Activated CD4-positive, alpha-beta T cell treated with anti-CD3 and anti-CD28 coated beads, Interleukin-2, Interleukin-4, amounts not matched to agents 100 ng/mL and 50 ng/mL, durations not matched to agents 16 hours and 8 hours (primary cell): ENCODE measurements at places on chromosomes 7 and 10.
A peak's percentile ranks its signal among the peaks of the same experiment; 100 is the strongest.

GRCh38 chr7:46153583-46153950 is 232.5 kb upstream of the IGFBP3 start:
- no peak for DNase-seq

GRCh38 chr7:29289156-29290021 is 94.8 kb downstream of the CHN2 start:
- peak; percentile 49 for DNase-seq

GRCh38 chr10:123577921-123578461 is 88.2 kb upstream of the GPR26 start:
- DNase-seq: no peak

DNA sequence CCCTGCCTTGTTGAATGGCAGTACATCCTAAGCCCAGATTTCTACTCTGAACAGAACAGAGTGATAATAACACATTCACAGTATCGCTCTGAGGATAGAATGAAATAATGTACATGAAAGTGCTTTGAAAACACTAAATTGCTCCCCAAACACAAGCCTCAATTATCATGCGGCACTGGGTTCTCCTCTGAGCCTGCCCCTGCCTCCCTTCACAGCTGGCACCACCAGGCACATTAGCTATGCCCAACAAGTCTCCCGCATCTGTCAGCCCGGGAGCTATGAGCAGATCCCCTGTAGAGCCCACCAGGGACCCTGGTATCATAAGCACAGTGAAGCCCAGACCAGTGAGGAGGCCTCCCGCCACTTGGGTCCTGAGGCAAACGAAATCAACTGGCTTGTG is 405.5 kb downstream of the GRID1 start:
- DNase-seq: no peak

DNA sequence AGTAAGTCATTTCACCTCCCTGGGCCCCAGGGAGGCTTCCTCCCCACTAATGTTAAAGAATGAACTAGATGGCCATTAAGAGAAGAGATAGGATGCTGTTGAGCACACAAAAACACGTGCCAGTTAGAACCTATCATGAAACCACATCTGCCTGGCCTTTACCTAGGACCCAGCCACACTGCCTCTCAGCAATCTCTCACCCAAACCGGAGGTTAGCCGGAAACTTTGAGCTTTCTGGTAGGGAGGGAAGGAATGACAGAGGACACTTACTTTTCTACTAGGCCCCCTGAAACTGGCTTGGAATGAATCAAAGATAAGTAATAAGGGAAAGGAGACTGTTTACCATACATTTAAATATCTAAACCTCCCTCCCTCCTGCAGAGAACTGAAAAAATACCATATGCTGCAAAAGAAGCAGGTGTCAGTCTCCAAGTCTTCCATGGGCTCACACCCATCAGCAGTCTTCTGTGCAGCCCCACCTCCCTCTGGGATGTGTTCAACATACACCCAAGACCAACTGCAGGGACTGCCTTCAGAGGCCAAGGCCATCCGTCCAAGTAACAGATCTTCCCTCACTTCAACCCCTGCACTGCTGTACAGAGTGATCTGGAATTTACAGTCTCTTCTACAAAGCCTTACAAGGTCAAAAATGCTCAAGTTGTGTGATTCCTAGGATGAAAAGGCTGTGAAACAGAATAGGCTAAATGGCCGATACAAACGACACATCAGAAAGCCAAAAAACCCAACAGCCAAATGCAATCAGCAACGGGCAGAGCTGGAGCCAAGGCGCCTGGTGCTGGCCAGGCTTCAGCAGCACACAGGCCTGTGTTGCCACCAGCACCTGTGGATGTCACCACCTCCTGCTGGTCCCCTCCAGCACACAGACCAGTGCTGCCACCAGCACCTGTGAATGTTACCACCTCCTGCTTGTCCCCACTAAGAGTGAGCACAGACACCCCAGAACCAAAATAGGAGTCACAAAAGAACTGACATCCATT is 42.4 kb downstream of the SORBS1 start:
- DNase-seq: no peak

- no peak for DNase-seq
Measured at GRCh38 chr7:81715984-81716588, 53.8 kb downstream of the HGF start.

DNA sequence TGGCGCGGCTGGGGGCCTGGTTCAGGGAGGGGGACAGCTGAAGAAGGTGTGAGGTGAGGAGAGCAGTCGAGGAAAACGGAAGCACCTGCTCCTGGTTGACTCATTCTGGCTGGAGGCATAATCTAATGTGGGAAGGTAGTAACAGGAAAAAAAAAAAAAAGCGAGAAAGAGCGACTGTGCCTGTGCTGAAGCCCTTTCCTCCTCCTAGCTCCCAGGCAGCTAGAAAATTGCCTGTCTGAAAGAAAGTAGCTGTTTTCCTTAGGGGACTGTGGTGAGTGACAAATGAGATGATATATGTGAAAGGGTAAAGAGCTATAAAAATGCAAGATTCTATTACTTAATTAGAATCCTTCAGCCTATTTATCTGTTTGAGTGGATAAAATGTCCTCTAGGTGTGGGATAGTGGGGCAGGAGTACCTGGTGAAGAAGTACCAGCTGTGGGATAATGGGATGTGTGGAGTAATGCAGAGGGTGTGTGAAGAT is 4.9 kb upstream of the MEST start:
- no peak for DNase-seq

DNA sequence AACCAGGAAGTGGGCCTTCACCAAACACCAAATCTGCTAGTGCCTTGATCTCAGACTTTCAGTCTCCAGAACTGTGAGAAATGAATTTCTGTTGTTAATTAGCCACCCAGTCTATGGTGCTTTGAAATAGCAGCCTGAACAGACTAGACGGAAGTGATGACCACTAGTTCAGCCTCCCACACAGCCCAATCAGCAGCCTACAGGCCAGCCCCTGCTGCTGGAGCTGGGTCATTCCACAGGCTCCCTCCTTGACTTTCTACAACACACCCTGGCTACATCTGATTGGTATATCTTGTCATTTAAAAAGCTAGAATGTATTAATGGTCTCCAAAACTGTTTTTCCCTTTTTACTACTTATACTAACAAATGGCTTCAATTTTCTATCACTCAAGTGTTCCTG is 277.2 kb upstream of the TAC1 start:
- no peak for DNase-seq

DNA sequence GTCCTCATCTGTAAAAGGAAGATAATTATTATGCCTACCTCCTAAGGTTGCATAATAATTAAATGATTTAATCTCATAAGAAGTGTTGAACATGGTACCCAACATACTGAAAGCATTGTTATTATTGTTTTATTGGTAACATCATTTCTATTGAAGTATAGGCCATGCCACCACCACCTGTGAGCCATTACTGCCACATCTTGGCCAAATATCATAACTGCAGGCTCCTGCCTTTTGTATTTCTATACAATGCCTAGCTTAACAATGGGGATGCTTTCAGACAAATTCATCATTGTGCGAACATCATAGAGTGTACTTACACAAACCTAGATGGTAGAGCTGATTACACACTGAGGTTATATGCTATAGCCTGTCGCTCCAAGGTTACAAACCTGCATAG is 61.1 kb upstream of the NPSR1 start:
- DNase-seq: peak; percentile 2

GRCh38 chr7:24882989-24883621 is 96.9 kb downstream of the OSBPL3 start:
- no peak for DNase-seq

DNA sequence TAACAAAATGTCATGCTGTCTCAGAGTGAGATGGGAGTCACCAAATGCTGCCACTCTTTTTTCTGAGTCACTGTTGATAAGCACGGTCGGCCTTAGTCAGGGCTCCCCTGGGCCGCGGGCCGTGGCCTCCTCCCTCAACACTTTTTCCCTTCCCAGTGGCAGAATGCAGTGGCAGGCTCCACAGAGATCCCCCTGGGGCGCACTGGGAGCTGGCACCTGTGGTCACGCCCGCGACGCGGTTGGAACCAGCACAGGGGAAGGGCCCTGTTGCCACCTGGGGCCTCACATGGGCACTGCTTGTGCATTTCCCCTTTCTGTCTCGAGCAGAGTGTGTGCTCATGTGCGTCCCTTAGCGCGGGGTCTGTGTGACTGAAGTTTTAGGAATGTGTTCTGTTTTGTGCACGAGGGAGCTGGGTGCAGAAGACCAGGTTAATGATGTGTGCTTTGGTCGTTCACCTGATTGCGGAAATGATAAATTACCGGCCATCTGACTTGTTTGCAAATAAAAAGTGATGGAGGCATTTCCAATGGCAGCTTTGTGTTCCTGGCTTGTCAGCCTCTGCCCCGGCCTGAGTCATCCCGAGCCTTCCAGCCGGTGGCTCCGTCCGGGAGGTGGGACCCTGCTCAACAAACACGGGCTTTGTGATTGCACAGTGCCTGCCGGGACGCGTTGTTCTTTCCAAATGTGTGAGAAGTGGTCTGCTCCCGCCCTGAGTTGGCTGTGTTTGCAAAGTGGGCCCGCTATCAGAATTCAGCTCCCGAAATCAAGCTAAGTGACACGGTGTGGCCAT is 100.7 kb downstream of the NKX6-2 start:
- no peak for DNase-seq

- no peak for DNase-seq
Measured at GRCh38 chr10:49362596-49363260, 33.2 kb downstream of the DRGX start.

DNA sequence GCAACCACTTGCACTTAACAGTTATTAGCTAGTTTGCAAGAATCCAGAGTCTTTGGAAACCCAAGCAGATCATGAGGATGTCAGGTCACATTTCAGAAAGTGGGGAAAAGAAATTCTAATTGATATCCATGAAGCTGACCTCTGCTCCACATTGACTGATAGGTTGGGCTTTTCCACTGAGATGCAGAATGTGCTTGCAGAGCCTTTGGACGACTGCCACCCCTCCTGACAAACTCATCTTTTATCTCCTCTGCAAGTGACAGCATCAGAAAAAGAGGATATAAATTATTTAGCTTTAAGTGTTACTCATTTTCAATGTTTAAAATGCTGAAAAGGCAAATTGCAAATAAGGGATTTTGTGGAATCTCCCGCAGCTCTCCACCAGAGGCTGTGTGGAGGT is 75.3 kb downstream of the C10orf90 start:
- no peak for DNase-seq
